ENCODE measurements at places on chromosomes 2 and 18.

DNA sequence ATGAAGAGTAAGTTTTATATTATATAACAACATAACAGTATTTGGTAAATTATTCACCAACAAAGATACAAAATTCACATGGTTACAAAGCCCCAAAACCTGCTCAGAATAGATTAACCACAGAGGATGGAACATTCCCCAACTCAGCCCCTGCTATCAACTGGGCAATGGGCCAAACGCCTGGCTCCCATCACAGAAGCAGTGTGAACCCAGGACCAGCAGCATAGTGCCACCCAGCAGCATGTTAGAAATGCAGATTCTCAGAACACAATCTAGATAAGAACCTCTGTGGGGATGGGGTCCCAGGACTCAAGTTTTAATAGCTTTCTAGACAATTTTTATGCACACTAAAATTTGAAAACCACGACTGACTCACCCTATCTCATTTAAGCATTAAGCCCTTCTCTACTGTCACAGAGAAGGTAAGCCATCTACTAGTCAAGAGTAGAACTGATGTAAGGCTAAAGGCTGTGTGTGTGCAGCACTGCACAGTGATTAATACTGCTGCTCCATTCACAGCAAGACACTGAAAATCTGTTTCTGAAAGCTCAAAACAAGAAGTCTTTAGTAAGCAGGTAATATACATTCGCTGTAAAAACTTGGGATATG is 15.2 kb downstream of the AFG3L2 start:
- DNase-seq = no peak

- DNase-seq = no peak
Measured at GRCh38 chr2:122639711-122640110, 884.3 kb downstream of the TSN start.

DNA sequence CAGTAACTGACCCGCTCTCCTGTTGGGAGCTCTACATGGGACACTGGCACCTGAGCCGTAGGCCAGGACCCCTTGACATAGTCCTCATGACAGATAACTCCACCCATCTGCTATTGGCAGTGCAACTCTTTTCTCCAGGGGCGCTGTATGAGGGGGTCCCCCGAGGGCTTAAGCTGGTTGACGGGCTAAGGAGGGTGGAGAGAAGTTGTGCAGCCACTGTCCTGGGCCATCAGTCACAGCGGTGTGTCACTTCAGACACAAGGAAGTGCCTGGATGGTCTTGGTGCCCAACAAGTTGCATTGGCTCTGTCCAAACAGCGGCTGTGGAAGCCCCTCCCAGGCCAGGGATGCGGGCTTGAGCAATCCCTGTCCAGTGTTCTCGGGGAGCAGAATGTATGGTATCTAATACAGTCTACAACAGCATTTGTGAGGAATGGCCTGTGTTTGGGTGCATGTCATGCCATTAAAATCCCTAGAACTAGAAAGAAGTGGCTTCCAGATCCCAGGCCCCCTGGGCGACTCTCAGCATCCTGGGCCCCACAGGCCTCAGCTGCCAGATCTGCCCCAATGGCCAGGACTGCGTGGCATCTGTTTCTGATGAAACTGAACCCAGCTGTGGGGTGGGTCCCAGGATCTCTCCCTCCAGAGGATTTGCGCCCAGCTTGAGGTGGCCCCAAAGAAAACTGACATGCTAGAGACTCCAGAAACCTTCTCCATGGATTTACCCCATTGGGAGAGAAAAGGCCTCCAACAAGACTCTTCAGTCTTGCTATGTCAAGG is 23.3 kb downstream of the TTC32 start:
- DNase-seq = no peak

GRCh38 chr2:141959016-141959415 is 171.8 kb downstream of the LRP1B start:
- DNase-seq = no peak

DNA sequence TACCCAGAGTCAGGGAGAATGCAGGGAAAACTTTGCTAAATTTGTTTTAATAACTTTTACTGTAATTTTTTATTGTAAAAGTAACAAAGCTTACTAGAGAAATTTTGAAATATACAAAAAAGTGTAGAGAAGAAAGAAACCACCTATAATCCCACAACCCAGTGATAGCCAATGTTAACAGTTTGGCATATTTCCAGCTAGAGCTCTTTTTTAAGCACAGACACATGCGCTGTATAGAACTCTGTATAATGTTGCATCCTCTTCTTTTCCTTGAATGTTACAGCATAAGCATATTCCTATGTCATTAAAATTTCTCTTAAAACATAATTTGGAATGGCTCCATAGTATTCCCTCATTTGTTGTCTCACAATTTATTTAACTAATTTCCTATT is 37.4 kb upstream of the EPAS1 start:
- DNase-seq = no peak

DNA sequence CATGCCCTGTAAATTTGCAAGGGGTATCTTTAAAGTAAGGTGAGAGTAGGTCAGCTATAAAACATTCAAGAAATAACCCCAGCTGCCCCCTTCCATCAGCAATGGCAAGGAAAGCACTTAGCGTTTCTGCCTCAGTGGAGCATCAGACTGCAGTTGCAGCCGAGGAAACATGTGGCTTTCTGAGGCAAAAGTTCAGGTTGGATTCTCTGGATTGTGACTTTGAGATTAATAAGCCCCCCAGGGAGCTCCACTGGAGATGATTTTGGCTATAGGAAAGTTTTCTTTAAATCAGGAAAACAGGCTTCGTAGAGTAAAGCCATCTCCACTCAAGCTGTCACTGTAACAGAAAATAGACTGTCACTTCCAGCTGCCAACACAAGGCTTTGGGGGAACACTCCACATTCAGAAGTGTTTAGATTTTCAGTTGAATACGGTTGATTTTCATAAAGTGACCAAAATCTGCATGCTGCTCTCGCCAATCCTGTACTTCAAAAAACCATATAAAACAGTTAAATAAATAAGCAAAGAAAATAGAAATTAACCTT is 15.3 kb upstream of the RIT2 start:
- no peak for DNase-seq

- no peak for DNase-seq
Measured at GRCh38 chr2:210616074-210616473, 59.7 kb downstream of the CPS1 start.

DNA sequence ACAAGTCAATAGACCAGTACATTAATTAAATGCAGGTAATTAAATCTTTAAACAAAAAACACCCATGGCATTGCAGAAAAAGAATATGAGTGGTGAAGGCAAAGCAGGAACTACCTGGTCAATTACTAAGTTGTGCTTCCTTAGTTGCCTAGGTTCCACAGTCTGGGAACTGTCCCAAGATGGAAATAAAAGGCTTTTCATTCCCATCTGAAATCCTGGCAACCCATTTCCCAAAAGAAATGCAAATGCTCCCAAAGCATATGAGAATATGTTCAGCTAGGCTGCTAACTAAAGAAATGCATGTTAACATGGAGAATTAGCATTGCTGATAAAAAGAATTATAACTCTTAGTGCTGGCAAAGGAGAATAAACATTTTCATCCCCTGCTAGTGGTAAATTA is 177.8 kb downstream of the TMEM163 start:
- no peak for DNase-seq

- no peak for DNase-seq
Measured at GRCh38 chr2:31522786-31523185, 58.0 kb downstream of the SRD5A2 start.

DNA sequence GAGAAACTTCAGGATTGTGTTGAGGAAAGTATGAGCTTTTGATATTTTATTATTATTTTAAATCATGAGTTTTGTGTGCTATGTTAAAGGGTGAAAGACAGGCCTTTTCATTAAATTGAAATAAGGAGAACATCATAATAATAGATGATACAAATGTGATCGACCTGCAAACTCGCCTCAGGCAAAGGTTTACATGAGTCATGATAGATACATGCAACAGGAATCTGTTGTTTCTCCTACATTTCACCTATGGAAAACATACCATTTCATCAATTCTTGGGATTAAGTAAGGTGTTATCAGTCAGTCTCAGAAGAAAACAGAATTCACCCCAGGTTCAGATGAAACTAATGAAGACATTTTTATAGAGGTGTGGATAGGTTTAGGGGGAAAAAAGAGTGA is 1992.5 kb upstream of the PIK3C3 start:
- no peak for DNase-seq

GRCh38 chr2:85644909-85645308 is 23.1 kb downstream of the SFTPB start:
- DNase-seq = no peak

DNA sequence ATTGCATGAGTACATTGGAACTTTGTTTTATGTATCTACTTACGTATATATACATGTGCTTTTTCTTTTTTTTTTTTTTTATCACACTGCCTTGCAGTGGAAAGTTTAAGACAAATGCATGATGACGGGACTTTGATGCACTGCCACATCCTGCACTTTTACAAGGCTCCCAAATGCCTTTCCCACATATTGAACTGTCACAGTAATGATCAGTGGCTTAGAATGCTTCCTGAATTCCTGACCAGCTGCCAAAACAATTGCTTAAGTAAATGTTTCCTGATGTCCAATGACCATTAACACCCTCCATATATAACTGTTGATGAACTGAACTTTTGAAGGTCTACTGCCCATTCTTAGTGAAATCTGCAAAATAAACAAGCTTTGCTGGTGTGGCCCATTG is 60.2 kb downstream of the LYPD6B start:
- DNase-seq = no peak

- no peak for DNase-seq
Measured at GRCh38 chr2:175048275-175048674, 43.1 kb upstream of the CHN1 start.

DNA sequence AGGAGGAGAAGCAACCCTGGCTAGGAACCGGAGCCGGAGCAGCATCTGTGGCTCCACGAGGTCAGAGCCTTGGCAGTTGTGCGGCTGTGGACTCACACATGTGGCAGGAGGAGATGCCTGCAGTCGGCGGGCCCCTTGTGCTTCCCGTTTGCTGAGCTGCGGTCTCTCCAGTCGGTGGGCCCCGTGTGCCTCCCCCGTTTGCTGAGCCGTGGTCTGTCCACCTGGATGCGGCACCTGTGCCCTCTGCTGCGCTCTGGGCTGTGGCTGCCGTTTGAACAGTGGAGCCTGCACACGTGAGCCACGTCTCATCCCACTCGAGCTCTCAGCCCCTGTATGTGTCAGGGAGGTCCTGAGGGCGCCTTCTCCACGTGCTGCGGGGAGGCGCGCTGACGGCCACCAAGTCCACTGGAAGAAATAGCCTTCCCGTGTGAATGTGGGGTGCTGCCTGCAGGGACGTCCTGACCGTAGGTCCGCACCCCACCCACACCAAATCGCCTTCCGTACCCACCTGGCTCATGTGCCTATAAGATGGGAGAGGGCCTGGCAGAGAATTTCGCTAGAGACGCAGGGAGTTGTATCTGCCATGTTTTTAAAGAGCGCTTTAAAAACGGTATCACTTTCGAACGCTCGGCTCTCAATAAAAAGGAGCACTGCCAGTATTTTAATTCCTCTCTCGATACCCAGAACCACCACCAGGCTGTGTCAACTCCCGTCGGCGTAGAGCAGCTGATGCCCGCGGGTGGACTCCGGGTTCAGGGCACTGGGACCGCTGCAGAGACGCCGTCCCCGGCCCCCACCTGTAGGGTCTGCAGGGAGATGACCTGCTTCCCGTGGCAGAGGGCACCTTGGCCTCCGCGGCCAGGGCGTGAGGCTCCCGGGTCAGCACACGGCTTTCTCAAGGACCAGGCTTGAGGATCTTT is 117.0 kb downstream of the NFATC1 start:
- DNase-seq = no peak

- DNase-seq = no peak
Measured at GRCh38 chr2:23507267-23508065, 122.5 kb downstream of the KLHL29 start.

GRCh38 chr2:63680455-63680854 is 91.7 kb downstream of the MDH1 start:
- no peak for DNase-seq

DNA sequence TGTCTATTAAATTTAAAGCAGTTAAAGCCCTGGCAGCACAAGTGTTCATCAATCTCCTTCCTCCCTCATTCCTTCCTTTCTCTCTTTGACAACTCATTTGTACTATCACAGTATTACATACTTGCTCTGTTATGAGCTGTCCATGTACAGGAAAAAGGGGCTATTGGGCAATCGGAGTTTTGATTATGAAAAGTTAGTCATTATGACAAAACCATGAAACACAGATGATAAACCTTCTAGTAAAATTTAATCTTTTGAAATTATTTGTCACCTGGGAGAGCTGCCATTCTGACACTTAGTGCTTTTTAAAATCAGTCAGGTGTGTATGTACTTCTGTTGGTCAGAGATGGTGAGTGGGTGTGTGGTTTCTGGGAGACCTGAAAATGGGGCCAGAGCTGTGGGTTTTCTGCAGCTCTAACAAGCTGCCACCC is 39.4 kb downstream of the MAP4K4 start:
- peak; percentile 26 for DNase-seq

DNA sequence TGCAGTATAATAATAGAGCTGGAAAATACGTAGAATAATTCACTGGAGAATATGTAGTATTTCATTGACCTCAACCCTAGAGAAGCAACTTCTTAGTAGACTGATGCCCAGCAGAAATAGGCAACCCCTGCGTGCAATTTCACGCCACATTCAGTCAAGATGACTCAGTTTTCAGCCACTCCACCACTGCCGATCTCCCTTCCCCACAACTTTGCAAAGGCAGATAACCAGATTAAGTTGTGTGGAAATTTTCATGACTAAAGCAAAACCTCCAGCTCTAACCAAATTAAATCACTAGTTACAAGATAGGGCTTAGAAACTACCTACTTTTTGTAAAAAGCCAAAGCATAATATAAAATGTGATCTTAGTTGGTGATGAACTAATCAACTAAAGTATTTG is 63.3 kb upstream of the STK17B start:
- DNase-seq = peak; percentile 83

DNA sequence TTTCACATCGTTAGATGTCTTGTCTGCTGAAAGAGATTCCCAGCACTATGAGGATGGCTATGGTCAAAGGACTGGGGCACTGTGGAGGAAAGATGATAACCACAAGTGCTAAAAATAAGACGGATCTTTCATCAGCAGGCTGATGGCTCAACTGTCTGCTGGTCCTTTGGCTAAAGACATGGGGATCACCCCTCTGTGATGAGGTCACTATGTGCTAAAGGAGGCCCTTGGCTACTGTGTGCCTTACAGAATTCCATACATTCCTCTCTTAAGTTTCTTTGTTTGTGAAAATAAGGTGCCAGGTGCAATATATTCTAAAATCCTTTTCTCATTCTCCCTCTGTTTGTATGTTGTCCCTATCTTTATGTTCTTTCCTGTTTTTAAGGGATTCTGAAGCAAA is 39.7 kb upstream of the LYPD6 start:
- DNase-seq = no peak

- DNase-seq = no peak
Measured at GRCh38 chr2:121670181-121670580, 20.9 kb upstream of the CLASP1 start.

DNA sequence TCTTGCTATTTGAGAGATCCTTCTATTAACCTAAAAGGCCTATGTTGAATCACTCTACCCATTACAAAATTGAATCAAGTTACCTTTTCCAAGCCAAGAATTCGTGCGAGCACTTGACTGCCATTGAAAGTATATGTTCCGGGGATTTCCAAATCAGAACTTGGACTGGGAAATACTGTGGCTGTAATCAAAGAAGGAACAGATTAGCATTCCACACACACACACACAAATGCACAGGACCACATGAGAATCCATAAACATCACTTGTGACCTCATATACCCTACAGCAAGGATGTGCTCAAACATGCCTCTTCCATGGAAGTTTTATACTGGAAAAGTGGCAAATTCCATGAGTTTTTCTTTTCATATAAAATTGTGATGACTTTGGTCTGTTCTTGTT is 86.0 kb downstream of the ABCA12 start:
- DNase-seq = no peak

GRCh38 chr2:218852911-218853667 is 6.5 kb upstream of the WNT6 start:
- DNase-seq = peak; percentile 72

All from CD4-positive, alpha-beta T cell treated with Interleukin-4 for 4 hours (primary cell).